ENCODE measurements at places on chromosomes 6 and 20.

DNA sequence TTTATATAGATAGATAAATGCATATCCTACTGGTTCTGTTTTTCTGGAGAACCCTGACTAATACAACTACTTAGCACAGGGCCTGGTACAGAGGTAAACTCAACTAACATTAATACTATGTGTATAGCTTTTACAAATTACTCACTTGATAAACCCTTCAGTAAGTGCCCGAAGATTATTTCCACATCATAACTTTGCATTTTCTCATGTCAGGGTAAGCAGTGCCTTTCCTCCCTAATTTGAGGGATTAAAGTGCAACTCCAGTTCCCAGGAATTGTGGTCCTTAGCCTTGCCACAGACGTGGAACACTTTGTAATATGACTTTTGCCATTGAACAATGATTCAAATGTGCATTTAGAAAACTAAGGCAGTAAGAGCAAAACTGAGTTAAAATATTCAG lies 147.5 kb upstream of the SMLR1 start:
- DNase-seq, result no peak

GRCh38 chr6:28336284-28337120 lies 554 bp upstream of the ZSCAN31 start:
- DNase-seq, result no peak

DNA sequence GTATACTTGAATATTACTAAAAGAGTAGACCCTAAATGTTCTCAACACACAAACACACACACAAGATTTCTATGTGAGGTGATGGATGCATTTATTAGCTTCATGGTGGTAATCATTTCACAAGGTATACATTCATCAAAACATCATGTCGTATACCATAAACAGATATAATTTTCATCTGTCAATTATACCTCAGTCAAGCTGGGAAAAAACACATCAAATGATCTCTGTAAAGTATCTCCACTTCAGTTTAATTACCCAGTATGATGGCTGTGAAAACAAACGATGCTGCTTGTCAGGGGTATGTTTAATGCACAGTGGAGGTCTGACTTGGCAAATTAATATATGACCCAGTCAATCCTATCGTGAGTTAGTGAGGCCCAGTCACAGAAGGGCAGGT lies 157.2 kb downstream of the MTFR2 start:
- DNase-seq, result no peak

GRCh38 chr6:87870556-87870955 lies 168.5 kb upstream of the AKIRIN2 start:
- DNase-seq, result no peak

DNA sequence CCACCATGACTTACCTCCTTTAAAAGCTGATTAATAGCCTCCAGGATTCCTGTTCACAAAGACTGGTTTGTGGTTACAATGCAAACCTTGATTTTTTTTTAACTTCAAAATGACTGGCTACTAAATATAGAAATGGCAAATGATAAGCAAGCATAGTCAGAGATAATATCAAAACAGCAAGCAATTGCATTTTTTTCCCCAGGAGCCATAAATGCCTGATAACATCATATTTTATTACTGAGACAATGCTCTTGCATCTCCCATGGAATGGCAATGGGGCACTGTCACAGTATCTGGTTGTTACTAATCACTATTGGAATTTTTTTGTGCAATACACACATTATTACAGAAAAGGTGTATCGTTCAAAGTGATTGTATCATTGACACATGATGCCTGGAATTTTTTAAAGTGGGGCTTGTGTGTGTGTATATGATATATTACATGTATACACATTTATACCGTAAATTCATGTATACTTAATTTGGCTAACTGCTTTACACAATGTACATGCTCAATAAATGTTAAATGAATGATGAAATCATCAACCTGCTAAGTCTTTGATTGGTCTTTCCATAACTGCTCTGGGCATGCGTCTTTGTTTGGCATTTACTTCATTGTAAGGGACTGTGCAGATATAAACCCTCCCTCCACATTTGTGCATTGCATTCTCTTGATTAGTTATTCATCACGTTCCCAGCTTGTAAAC lies 980 bp upstream of the SALL4 start:
- DNase-seq, result no peak

DNA sequence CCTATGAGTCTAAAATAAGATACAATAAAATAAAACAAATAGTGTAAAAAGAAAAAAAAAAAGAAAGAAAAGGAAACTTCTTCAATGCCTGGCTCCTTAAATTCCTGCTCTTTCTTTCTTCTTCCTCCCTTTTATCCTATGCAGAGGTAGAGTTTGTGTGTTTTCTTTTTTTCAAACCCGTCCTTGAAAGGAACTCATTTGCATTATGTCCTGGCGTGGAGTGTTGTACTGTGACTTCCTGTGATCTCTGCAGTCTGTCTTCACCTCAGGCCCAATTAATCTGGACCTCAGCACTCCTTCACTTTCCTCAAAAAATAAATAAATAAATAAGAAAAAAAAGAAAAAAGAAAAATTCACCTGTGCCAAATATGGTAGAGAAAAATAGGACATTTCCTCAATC lies 541.9 kb upstream of the SPTLC3 start:
- no peak for DNase-seq

GRCh38 chr6:156660389-156660788 lies 116.8 kb upstream of the ARID1B start:
- no peak for DNase-seq

- no peak for DNase-seq
Measured at GRCh38 chr20:48718786-48719578, 108.8 kb downstream of the PREX1 start.

DNA sequence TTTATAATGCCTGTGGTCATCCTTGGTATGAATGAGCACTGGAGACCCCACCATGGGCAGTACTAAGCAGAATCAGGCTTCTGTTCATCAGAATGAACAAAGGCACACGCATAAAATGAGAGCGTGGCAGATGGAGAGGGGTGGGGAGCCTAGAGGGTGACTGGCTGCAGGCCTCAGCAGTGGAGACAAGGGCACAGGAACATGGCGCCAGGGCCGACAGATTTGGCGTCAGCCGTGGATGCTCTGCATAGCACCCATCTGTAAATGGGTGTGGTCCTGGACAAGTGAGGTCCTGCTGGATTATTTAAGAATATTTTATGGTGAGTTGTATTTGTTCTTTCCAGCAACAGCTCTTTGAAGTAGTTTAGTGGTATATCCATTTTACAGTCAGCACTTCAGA lies 33.1 kb downstream of the E2F3 start:
- DNase-seq, result no peak

- no peak for DNase-seq
Measured at GRCh38 chr6:16657768-16658167, 103.5 kb downstream of the ATXN1 start.

DNA sequence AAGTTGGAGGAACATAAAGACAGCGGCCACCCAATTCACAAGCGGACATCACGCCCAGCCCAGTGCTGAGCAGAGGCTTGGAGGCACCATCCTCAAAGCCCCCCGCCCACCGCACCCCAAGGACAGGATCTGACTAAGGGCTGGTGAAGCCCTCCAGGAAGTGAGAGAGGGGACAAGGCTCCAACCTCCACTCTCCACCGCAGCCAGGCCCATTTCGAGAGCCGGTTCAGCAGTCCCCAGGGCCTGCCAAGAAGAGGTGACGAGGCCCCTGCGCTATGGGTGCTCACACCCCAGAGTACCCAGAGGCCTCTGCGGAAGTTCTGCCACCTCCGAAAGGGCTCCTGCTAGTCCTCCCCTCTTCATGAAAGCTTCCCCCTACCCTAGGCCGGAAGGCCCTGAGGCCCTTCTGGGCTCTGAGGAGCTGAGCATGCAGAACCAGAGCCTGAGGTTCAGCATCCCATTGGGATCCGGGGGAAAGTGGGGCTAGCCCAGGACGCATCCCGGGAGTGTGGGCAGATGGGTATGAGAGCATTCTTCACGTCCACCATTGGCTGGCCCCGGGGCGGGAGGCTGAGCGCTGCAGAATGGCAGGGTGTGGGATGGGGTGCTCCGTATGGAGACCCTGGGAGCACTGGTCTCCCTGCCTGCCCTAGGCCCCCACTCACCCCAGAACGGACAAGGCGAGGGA lies 2.5 kb downstream of the GRM4 start:
- no peak for DNase-seq

DNA sequence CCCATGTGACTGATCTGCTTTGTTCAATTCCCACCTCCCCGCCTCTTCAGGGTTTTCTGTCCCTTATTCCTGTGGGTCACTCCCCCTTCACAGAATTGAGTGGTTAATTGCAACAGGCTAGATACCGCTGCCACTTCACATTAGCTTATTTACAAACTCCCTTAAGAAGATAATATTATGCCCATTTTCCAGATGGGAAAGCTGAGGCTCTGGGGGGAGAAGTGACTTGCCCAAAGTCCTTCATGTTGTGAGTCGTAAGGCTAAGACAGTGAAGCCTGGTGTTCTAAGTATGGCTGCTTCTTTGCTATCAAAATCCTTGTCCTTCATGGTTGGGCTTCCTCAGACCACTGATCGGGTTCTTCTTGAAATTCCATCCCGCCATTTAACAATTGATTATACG lies 39.9 kb upstream of the PBOV1 start:
- no peak for DNase-seq

DNA sequence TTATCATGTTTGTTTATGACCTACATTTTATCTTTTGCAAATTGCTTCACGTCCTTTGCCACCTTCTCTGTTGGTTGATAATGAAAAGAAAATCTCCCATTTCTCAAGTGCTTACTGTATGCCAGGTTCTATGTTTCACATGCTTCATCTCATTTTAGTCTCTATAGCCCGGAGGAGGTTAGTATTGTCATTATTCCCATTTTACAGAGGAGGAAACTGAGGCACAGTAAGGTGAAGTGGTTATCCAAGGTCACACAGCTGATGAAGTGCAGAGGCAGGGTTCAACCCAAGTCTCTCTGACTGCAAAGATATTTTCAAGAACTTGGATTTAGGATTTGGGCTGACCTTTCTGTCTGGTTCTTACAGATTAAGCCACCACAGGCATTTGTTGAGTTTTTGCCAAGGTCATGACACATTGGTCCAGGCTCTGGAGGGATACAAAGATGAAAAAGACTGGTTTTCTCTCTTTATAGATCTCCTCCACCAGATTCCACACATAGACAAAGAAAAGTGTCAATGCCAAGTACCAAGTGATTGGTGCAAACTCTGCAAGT lies 20.6 kb downstream of the CNBD2 start:
- no peak for DNase-seq

GRCh38 chr6:100549406-100550167 lies 84.9 kb upstream of the SIM1 start:
- no peak for DNase-seq

GRCh38 chr6:150822932-150823331 lies 42.6 kb upstream of the MTHFD1L start:
- DNase-seq, result no peak

DNA sequence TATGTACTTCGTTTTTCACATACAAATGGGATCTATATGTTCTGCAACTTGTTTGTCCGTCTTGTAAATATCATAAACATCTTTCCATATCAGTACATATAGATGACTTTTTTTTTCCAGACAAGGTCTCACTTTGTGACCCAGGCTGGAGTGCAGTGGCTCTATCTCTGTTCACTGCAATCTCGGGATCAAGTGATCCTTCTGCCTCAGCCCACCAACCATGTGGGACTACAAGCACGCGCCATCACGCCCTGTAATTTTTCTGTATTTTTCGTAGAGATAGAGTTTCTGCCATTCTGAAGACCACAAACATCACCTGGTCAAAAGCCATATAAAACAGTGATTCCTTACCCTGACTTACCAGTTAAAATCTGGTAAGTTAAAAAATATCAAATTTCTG lies 37.7 kb upstream of the SYNCRIP start:
- DNase-seq, result no peak

DNA sequence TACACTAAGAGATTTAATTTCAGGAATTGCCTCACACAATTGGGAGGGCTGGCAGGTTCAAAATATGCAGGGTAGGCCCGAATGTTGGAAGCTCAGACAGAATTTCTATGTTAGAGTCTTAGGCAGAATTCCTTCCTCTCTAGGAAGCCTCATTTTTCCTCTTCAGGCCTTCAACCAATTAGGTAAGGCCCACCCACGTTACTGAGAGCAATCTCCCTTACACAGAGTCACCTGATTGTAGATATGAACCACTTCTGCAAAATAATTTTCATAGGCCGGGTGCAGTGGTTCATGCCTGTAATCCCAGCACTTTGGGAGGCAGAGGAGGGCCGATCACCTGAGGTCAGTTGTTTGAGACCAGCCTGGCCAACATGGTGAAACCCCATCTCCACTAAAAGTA lies 50.2 kb upstream of the HIVEP1 start:
- DNase-seq, result no peak

DNA sequence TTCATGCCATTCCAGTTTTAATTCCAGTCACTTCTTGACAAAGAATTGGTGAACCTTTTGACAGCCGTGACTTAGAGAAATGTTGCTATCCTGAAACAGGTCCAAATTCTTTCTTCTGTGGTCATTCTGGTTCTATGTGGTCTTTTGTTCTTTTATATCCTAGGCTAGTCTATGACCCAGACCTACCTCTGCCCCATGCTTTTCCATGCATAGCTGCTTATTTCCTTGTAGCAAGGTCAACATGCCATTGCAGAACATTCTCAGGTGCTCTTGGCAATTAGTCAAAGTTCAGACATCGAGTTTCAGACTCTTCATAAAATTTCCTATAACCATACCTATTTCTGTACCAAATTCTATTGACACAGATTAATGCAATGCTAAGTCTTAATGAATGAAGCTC lies 202.6 kb downstream of the PLCB1 start:
- no peak for DNase-seq

DNA sequence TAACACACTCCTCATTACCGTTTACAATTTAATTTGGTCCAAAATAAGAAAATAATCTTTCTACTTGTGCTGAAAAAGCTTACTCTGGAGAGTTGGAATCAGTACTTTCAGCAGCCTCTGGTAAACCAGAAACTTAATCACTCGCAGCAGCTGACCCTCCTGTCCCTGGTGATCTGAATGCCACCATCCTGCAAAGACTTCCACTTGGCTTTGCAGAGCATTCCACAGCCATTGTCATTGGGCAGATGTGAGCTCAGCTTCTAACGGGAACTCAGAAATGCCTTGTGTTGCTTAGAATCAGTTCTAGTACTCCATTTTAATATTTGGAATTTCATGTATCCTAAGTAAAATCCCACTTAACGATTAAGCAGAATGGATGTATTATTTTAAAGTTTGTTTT lies 59.7 kb downstream of the PHACTR1 start:
- DNase-seq, result no peak

DNA sequence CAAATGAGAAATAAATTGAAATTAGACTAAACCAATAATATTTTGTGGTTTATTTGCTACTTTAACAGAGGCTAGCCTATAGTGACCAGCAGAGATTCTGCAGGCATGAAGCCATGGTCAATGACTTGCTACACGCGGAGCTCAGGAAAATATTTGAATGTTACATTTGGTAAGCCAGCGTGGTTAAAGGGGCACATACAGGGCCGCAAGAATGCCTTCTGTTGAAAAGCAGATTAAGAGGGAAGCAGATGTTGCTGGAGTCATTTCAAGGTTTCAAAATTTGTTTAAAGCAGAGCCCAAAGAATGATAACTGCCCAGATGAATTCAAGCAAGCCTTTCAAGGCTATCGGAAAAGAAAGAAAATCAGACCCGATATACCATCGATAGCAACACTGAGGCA lies 294.3 kb upstream of the MAN1A1 start:
- no peak for DNase-seq
